ENCODE measurements at places on chromosomes 5 and 9.
A peak's percentile ranks its signal among the peaks of the same experiment; 100 is the strongest.

- no peak for DNase-seq
Observed at GRCh38 chr9:129001504-129002325, 26.4 kb downstream of the SH3GLB2 start.

DNA sequence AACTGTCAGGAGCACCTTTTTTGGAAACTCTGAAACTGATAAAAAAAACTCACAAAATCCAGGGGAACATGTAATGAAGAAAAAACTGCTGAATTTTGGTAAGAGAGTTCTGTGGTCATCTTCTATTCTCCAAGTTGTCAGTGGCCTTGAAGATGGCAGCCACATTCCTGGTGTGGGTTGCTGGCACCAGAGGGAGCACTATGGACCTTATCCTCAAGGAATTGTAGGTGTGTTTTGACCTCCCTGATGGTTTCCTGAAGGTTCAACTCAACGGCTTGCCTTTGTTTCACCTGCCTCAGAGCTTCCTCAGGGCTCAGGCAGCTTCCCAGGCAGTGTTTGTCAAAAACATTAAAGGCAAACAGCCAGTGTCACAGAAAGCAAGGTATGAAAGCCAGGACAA is 2.2 kb upstream of the SLC38A9 start:
- DNase-seq, result no peak

DNA sequence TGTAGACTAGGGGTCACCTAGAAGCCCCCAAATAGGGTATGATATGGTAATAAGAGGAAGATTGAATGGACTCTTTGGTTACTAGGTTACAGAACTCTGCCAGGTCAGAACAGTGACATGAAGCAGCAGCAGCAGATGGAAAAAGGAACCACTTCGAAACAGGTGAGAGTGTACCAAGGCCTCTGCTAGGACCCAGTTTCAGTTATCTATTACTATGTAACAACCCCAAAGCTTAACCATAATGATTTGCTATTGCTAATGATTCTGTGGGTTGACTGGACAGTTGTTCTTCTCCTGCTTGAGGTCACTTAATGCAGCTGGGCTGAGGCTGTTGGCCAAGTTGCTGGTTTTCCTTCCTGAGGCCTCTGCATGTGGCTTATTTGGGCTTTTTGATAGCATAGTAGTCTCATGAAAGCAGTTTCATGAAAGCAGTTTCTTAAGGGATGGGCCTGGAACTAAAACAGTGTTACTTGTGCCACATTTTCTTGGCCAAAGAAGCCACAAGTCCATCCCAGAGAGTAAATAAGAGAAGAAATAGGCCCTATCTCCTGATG is 17.6 kb downstream of the C9orf43 start:
- no peak for DNase-seq

- DNase-seq, result no peak
Observed at GRCh38 chr9:109114670-109115069, 5.1 kb downstream of the TMEM245 start.

- DNase-seq, result no peak
Observed at GRCh38 chr5:155222393-155222792, 208.8 kb downstream of the KIF4B start.

DNA sequence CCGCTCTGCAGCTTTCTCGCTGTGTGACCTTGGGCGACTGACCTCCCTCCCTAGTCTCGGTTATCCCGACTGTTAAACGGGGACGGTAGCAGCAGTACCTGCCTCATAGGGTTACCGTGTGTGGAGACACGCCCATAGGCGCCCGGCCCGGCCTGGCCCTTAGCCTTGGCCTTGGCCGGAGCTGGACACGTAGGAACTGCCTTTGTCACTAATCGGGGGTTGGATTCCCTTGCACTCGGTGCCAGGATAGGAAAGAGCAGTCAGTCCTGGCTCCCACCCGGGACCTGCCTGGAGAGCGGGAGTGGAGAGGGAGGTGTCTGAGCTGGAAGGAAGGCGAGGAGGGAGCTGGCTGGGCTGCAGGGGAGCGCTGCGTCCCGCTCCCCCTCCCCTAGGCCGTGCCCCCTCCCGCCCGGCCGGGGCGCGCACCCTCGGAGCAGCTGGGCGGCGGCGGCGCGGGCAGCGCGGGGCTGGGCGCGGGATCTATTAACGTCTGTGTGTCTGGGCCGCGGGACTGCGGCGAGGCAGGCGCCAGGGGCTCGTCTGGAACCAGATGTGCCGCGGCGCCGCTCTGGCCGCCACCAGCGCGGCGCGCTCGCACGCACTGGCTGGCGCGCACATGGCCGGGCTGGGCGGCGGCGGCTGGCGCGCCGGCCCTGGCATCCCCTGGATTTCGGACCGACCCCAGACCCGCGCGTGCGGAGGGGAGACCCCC is 31.7 kb downstream of the PRRX2 start:
- no peak for DNase-seq

GRCh38 chr5:171269717-171270116 is 39.3 kb upstream of the TLX3 start:
- DNase-seq, result no peak

DNA sequence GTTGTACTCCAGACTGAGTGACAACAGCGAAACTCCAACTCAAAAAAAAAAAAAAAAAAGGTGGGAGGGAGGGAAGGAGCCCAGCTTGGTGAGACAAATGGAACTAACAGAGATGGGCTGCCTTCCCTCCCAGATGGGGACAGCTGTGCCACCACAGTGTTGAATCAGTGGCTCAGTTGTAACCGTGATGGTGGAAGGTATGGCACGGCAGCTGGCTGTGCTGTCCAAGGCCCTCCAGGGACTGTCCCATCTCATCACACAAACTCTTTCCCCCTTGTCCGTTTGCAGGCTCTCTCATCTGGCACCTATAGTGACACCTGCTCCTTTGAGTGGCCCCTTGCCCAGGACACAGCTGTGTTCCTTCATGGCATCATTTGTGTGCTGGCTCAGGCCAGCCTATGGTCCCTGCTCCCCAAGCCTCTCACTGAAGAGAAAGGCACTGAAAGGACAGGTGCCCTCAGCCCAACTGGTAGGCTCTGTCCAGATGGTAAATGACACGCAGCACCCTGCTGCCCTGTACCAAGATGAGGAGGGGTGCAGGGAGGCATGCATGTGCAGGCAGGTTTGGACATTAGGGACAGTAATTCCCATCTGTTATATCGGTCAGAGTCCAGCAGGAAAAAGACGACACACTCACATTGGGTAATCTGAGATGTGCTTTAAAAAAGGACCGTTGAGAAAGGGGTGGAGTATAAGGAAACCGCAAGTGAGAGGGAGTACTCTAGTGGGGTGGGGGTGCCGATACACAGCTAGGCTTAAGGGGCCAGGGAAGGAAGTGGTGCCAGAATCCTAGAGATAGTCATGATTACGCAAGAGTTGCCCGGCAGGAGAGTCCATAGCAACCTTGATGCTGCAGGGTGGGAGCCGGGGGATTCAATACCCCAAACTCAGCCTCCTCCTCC is 4.3 kb downstream of the SMIM33 start:
- no peak for DNase-seq

- no peak for DNase-seq
Observed at GRCh38 chr5:168057905-168058304, 233.5 kb upstream of the WWC1 start.

DNA sequence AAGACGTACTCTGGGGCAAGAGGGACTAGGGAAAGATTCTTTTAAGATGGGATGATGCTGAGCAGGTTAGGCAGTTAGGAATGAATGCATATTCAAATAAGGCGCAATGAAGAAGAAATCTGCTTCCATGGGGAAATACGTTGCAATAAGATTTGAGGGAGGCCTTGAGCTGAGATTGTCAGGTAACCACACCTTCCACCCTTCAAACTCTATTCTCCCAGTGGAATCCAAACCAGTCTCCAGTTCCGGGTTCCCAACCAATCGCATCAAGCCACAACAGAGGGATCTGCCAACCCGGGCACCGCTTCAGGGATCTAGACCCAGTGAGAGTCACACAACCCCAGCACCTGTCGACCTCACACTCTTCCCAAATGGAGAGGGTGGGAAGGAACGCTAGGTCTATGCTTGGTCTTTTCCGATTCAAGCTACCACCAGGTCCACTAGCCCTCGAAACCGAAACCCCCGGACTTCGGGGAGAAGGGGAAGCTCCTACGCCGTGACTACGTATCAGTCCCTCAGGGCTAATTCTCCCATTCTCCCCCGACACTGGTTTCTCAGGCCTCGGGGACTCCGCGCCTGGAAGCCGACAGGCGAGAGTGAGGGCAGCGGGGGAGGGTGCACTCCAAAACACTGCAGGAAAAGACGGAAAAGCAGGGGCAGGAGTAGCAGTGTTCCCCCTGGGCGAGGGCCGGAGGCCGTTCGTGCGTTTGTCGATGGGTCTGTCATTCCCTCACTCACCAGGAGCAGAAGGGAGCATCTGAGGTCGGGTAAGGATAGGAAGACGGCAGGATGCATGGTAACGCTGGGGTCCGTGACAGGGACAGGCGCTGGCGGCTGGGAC is 534 bp downstream of the ERP44 start:
- peak; percentile 47 for DNase-seq

- DNase-seq, result peak; percentile 43
Observed at GRCh38 chr5:15105799-15106393, 234.3 kb upstream of the ANKH start.

DNA sequence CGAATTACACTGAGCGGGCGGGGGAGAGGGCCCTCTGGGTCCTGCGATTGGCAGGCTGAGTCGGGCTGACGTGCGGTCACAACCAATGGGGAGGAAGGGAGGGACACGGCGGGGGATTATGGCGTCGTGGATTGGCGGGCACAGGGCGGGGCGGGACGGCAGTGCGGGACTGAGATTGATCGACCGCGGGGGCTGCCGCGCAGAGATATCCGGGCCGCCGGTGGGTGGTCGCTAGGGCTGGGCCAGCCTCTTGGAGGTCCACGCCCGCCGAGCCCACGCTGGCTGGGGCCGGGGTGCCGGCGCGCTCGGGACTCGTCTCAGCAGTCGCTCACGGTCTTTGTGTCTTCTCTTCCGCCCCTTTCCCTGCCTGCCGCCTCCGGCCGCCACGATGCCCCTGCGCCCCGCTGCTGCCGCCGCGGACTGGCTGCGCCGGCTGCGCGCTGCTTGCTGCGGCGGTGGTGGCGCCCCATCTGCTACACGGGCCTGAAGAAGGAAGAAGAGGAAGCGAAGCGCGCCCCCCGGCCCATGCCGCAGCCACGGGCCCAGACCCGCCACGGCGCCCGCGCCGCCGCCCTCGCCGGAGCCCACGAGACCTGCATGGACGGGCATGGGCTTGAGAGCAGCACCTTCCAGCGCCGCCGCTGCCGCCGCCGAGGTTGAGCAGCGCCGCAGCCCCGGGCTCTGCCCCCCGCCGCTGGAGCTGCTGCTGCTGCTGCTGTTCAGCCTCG is at the start of gene RGMB:
Gene RGMB (plus strand): TSS at position 200 of the 728 bp plus-strand sequence. CDS start 408 bp downstream, at position 608.
- peak; percentile 98 for DNase-seq

- no peak for DNase-seq
Observed at GRCh38 chr5:147611483-147611882, 101.6 kb upstream of the DPYSL3 start.

- no peak for DNase-seq
Observed at GRCh38 chr5:6755519-6755918, 42.3 kb downstream of the TENT4A start.

DNA sequence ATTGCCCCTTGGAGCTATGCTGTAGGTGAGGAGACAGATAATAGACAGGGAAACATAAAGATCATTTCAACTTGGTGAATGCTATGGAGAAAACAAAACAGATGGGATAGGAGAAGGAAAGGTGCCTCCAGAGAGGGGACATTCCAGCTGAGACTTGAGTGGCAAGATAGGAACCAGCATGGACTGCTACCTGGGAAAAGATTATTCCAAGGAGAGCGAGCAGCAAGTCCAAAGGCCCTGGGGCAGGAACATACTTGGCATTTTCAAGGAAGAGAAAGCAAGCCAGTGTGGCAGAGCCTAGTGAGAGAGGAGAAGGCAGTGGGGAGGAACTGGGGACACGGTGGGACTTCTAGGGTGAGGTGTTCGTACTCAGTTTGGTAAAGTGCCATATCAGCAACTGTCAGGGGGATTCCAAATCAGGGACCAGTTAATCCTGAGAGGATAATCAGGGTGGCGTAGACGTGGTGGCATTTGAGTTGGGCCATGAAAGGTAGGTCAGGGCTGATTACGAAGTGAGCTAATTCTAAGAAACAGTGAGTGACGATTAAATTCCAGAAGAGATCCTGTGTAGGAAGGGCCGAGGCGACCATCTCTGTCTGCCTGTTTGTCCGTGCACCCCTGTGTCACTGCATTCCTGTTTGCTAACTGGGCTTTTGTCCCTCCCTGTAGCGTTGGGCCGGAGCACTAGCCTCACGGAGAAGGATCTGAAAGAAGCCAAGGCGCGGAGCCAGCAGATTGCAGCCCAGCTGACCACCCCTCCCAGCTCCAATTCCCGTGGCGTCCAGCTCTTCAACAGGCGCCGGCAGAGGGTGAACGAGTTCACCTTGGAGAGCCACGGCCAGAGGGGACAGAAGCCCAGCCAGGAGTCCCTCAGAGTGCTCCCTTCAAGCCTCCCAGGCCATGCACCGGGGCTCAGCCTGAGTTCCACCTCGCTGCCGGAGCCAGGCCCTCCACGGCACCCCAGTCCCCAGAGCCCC is 7.1 kb downstream of the SYNPO start:
- no peak for DNase-seq

GRCh38 chr5:140351609-140352334 is 5.4 kb upstream of the HBEGF start:
- DNase-seq, result peak; percentile 83

DNA sequence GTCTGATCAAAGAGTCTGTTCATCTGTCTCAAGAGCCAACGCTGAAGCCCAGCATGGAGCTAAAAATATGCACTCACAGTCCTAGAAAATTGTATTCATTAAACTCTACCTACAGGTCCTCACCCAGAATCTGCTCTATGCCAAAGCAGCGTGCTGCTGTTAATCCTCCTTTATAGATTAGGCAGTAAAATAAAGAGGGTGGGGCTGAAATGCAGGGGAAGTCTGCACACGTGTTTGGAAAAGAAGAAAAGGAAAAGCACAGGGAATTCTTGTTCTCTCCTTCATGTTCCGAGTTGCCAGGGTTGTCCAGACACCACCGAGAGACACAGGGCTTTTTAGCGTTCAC is 121.4 kb upstream of the TMEM161B start:
- DNase-seq, result no peak

DNA sequence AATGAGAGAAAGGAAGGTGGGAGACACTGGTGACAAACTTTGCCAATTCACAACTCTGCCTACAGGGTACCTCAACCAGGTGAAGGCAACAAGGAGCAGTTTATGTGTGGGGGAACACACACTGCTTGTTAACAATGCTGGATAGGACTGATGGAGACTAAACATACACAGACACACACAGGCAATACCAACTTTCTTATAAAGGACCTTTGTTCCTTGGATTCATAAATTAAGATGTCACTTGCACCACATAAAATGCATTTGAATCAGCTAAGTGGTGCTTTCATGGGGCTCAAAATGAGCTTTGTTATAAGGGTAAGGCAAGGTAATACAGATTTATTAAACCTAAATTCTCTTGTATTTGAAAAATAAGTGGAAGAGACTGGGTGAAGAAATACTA is 4.0 kb downstream of the TSTD2 start:
- DNase-seq, result no peak

DNA sequence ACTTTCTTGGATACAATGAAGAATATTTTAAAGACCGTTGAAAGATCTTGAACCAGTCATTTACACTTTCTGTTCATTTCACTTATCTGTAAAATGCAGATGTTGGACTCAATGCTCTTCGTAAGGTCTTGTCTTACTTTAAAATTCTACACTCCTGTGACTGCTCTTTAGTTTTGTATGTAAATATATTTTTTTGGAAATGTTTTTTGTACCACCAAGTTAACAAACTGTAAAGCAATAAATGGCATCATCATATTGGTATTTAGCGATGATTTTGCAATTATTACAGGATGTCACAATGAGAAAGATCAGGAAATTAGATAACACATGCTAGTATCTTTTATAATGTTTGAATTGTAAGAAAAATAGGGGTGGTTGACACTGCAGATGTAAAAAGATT is 80.8 kb upstream of the GNAQ start:
- no peak for DNase-seq
